CD4-positive, CD25-positive, alpha-beta regulatory T cell (primary cell): ENCODE measurements at places on chromosomes 13 and 19. TPM values are rescaled to one million over a fixed set of nuclear protein-coding genes. Genes with fewer than 3 reads are reported as not detected.

The CBY2 gene
- total RNA-seq = 0.96 TPM

The NRTN gene
- not detected for total RNA-seq

The TSSK6 gene
- 6.2 TPM for total RNA-seq

The CLEC17A gene
- total RNA-seq = 0.25 TPM

The ITGBL1 gene
- total RNA-seq = not detected

The SGCG gene
- total RNA-seq = not detected

The CYP4F8 gene
- not detected for total RNA-seq

The CACNA1A gene
- 0.62 TPM for total RNA-seq

The GTPBP3 gene
- 26.1 TPM for total RNA-seq

The ATP8B3 gene
- 12.2 TPM for total RNA-seq
